ENCODE measurements at places on chromosomes 1 and 21.

DNA sequence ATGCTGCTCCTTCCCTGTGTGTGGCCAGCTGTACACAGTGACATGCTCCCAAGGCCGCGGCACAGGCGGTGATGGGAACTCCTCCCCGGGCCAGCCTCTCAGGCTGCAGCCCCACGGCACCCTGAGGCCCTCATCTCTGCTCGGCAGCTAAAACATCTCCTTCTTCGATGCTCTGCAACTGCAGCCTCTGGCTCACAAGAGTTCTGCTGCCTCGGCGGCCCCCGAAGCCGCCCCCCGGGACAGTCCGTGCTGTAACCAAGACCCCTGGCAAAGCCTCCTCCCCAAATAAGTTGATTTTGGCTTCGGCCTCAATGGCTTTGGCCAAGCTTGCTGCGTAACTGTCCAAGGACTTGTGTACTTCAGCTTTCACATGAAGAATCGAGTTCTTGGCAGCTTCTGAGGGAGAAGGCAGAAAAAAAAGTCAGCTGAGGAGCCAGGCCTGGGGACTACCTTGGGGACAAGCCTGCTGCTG, 51.3 kb downstream of the GPR161 start:
- peak; percentile 76 for DNase-seq

GRCh38 chr1:22104865-22105437, 37.9 kb downstream of the WNT4 start:
- DNase-seq: no peak

GRCh38 chr1:28936094-28936493, 21.7 kb downstream of the EPB41 start:
- DNase-seq: no peak

DNA sequence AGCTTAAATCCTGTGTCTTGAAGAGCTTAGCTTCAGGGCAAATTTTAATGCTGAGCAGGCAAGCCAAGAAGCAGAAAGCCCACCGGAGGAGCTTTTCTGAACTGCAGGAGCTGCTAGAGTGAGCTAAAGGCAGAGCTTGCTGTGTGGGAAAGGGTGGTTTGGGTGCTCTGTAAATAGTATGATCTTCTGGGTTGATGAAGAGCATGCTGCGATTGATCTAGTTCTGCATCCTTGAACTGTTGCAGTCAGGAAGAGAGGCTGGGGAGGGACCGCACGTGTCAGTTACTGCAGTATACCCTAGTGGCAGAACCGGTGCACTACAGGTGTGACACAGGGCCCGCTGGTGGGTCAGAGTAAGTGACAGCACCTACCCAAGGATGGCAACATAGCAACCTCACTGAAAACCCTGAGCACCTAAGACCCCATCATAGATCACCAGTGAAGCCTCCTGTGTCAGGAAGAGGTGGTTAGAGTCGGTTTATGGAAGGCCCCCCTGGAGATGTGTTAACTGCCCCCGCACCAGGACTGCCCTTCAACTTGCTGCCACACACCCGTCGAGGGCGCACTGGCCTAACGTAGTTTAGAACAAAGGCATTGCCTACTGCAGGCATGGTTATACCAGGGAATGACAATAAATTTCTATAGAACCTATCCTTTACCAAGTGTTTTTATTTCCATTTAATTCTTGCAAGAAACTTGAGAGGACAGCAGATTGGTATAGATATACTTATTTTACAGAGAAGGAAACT, 146.0 kb upstream of the KIAA0040 start:
- DNase-seq: no peak

GRCh38 chr1:37509181-37509580, 5.4 kb downstream of the MEAF6 start:
- no peak for DNase-seq

- no peak for DNase-seq
Measured at GRCh38 chr1:156148216-156148615, 5.2 kb upstream of the SEMA4A start.

GRCh38 chr1:170436928-170437327, 95.0 kb upstream of the GORAB start:
- no peak for DNase-seq

DNA sequence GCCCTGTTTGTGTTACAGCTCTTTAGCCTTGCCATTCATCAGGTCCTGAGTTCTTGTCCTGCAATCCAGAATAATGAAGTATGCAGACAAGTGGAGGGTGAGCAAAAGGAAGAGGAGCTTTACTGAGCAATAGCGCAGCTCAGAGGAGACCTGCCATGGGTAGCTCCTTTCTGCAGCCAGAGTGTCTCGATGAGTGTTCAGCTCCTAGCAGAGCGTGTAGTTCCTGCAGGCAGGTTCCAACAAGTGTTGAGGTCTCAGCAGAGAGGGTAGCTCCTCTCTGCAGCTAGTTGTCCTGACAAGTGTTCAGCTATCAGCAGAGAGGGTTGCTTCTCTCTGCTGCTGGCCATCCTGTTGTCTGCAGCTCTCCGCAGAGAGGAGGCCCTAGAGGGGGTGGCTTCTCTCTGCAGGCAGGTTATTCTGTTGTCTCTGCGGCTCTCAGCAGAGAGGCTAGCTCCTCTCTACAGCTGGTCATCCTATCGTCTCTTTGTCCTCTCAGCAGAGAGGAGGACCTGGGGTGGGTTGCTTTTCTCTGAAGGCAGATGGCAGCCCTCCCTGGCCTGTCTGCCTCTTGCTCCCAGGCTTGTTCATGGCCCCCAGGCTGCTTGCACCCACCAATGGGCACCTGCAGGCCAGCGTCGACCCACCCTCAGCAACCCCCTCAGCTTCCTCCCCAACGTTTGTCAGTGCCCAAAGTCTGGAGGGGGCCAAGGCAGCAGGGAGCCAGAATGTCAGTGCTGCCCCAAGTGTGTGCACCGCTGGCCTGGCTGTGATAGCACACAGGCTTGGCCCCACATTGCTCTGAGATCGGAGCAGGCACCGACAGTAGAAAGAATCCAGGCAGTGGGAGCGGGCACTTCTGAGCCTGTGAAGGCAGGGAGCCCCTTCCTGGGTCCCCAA, 112.5 kb upstream of the RUNX3 start:
- no peak for DNase-seq

DNA sequence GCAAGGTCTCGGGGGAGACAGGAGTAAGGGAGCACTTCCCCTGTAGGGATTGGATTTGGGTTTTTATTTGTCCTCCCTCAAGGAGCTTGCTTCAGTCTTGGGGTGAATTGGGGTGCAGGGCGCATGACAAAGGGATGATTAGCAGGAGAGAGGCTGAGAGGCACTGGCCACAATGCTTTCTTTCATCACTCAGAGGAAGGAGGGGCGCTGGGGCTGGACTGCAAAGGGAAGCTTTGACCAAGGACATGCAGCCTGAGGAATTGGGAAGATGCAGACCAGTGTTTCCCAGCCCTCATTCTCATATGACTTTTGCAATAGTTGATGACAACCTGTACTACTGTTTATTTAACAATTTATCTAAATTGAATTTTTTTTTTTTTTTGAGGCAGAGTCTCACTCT, 34.1 kb upstream of the PDPN start:
- no peak for DNase-seq

GRCh38 chr1:55724551-55725325, 509.6 kb upstream of the USP24 start:
- DNase-seq: no peak

- peak; percentile 59 for DNase-seq
Measured at GRCh38 chr1:93751377-93752250, 70.0 kb upstream of the BCAR3 start.

- DNase-seq: no peak
Measured at GRCh38 chr1:224687465-224687864, 71.3 kb downstream of the CNIH3 start.

GRCh38 chr21:32966120-32966519, 59.6 kb upstream of the OLIG2 start:
- DNase-seq: no peak

GRCh38 chr1:226738995-226739695, at the start of gene ITPKB:
Gene ITPKB, minus strand, starts transcription at chr1:226739282. Its CDS starts 1,824 bp downstream, at chr1:226737458.
- DNase-seq: no peak

GRCh38 chr1:25128121-25128621, 104.1 kb downstream of the SYF2 start:
- no peak for DNase-seq

DNA sequence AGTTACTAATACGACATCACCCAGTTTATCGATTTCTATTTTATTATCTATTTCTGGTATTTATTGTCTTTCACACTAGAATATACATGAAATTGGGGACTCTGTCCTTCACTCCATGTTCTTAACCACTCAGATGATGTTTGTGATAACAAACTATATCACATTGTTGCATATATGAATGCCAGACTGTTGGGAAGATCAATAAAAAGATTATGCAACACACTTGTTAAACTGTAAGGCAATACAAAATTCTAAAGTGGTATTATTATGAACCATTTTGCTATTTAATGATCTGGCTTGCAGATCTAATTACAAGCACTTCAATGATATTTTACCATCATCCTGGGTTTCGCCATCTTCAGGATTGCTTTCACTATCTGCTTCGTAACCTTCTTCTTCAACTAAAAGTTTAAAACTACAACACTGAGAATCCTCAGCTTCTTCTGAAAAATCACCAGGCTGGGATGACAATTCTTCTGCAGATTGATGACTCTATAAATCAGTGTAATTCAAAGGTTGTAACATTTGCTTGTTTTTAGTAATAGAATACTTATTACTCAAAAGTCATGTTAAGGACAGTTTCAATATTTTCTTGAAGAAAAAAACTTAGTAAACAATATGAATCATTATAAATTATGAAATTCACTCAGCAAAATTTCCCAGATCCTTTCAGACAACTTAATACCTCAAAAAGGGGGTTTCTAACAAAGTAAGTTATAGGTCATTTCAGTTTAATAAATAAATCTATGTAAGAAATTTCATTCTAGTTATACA, 63.9 kb downstream of the LYST start:
- DNase-seq: no peak

DNA sequence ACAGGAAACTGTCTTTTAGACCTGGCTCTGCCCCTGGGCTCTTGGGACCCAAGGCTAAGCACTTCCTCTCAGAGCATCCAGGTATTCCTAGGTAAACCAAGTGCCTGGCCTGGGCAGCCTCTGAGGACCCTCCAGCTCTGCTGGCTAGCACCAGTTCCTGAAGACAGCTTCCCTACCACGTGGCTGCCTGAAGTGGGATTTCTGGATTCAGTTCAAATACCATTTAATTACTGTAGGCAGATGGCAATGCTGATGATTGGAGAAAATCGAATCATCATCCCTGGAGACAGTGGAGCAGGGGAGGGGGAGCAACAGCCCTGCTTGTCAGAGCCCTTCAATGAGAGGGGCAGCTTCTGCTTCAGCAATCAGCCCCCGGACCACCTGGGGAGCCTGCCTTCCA, 11.9 kb downstream of the KIF21B start:
- no peak for DNase-seq

- DNase-seq: no peak
Measured at GRCh38 chr21:43287795-43288755, 119.3 kb downstream of the CRYAA start.

GRCh38 chr1:147748676-147749350, 11.6 kb downstream of the GJA5 start:
- DNase-seq: no peak

DNA sequence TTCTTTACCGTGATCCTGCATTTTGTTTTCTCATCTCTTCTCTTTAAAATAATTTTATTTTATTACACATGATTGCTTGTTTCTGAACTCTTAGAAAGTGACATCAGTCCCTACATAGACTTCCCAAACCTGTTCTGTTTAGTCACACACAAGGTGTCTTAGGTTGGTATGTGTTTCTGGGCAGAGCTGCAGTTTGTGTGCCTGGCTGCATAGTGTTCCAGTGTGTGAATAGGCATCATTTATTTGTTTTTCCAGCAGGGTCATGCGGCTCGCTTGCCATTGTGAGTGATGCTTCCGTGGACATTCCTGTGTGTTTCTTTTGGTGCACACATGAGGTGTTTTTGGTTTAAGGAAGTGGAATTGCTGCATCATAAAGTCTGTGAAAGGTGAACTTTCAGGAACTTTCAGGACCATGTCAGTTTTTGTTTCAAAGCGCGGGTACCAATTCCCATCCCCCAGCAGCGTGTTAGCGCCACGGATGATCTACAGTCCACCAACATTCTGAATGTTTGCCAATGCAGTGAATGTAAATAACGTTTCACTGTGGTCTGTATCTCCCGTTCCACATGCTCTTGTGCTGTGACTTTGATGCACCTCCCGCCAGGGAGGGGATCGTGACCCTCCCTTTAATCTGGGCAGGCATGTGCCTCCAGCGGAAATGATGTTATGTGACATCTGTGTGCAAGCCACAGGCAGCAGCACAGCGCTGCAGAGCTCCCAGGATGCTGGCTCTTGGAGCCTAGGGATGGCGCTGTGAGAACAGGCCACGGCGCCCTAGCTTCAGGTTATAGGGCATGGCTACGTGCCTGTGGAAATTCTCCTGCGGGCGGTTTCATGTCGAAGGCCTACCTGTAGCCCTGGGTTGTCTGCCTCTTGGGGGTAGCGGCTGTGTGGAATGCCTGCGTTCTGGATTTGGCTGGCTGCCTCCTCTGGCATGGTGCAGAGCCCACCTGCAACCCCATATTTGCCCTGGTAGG, 144.6 kb upstream of the COL6A1 start:
- no peak for DNase-seq

DNA sequence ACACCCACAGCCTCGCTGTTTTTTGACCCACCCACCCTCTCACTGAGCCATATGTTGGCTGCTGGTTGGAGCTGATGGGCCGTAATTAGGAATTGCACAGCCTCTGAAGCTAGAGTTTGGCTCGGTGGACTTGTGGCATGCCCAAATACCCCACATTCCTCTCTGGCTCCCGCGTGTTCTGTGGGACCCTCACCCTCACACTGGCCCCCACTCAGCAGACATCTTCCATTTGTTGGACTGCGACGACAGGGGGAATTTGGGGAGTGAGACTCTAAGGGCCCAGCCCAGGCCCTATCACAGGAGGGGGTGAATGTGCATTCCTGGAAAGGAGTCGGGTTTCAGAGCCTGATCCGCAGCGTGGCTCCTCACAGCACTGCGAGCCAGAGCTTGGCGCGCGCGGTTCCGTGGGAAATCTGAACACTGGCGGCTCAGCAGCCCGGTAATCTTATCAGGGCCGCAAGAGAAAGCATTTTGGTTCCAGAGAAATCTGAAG, 5.2 kb downstream of the RCSD1 start:
- DNase-seq: peak; percentile 30

- no peak for DNase-seq
Measured at GRCh38 chr1:177274687-177275211, 104.0 kb downstream of the BRINP2 start.

- no peak for DNase-seq
Measured at GRCh38 chr1:90726425-90726985, 9.4 kb upstream of the BARHL2 start.

Data from posterior cingulate gyrus (tissue), 11 donors.